ENCODE measurements at places on chromosomes 2 and 18.

DNA sequence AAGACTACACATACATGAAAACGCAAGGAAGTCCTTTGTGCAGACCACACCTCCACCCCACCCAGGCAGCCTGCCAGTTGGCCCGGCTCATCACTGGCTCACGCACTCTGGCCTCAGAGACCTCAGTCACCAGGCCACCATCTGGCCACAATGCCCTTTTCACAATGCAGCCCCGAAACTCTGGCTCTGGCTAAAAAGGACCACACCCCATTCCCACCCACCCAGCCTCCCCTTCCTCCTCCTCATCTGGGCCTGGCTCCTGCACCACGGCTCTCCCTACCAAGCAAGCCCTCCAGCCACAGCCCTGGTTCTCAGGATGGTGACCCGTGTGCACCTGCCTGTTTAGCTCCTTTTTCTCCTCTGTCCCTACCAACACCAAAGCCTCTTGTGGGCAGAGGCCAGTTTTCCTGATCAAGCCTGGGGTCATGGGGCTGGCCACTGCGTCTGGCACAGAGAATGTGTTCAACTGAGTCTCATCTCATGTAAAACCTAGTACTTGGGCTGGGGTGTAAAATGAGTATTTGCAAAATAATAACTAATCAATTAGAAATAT is 7.4 kb downstream of the HDAC4 start:
- DNase-seq, result no peak

DNA sequence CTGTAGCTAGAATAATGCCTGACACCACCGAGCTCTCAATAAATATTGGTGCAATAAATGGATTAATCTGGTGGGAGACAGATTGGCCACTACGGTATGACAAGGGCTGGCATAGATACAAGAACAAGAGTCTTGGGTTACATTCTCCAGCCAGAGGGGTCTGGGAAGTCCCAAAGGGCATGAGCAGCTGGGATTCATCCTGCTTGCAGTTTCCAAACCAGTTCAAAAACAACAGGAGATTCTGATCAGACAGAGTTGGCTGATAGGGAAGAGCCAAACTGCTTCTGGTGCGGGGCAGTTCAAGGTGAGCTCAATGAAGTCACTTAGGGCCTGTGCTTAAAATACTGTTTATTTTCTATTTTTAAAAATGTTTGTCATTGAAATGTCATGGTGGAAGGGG is 266.9 kb downstream of the TNS1 start:
- DNase-seq, result no peak

- DNase-seq, result no peak
Measured at GRCh38 chr2:192971981-192972380, 777.2 kb upstream of the TMEFF2 start.

DNA sequence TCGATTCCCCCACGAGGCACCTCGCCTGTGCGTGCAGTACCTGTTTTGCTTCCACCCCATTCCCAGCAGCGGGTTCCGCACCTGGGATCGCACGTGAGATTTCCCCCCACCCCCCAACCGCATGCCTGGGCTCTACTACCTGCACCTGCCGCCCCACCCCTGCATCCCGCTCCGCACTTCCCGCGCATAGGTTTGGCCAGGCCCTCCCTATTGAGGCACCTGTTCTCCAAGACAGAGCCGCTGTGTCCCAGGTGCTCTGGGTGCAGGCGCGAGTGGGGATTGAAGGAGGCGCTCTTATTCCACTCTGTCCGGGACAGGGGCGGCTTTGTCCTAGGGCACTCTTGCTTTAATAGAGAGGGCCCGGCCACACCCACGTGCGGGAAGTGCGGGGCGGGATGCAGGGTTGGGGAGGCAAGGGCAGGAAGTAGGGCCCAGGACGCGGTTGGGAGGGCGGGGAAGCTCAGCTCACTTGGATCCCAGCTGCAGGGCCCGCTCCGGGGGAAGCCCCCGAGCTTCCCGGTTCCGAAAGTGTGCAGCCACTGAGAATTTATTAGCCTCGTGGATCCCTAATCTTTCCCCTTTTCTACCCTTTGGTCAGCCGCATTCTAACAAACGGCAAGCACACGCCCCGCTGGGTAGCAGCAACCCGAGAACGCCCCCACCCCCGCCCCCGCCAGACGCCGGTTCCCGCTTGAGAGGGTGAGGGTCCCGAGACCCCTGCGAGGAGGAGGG is 670 bp upstream of the MOCOS start:
- no peak for DNase-seq

DNA sequence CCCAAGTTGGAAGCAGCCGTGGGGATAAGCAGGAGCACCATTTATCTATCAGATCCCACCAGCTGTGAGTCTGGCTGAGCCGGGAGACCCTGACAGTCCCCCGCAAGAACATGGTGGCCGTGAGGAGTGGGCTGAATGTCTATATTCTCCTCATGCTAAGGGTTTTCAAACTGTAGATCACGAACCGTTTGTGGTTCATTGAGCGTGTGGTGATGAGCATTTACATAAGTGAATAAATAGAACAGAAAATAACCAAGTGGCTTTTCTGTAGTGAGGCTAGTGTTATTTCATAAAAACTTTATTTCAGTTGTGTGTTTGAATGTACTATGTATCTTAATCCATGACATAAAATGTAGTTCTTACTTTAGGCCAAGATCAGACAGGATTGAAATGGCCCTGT is 190.2 kb upstream of the APCDD1 start:
- DNase-seq, result no peak

DNA sequence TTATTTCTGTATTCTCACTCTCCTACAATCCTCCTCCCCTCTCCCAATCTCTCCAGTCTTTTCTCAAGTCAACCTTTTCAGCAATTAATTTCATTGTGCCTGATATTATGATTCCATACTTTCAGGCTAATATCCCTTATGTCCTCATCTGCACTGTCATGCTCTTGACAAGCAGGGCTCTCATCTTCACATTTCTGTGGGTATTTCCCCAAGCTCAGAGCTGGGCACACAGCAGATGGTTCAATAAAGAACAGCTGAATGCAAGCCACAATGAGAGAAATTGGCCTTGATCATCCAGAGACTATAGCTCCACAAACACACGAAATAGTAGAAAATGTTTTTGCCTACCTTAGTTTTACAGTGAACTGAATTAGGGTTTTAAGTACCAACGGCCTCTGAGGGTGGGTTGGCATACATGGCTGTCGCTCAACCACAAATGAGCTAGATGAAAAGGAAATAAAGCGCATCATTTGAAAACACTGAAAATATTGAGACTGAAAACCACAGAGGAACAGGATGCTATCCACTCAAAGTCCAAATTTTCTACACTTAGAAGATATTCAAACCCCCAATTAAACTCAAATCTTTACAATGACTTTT is 47.5 kb upstream of the STAT1 start:
- DNase-seq, result no peak

DNA sequence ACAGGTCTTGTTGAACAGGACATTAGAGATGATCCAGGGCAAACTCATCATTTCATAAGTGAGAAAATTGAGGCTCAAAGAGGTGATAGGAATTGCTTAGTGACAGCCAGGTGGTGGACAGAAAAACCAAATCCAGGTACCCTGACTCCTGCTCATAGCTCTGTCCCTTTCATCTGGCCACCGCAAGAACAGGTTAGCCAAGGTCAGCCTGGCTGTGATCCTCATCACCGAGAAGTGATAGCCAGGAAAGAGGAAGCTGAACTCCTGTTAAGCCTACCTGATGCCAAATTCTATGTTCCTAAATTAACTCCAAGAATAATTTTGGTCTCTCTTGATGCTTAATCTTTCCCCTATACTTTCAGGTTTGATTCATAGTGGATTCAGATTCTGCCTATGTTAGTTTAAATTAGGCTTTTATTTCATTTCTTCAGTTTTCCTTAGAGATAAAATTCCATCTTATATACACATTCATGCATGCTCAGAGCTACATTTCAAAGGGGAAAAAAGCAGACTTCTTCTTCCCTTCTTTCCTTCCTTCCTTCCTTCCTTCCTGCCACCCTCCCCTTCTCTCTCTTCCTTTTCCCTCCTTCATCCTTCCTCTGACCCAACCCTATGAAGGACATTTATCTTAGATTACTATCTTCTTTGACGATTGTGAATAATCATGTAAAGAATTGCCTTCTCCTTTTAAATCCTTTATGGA is 17.3 kb upstream of the CRIM1 start:
- DNase-seq, result no peak

DNA sequence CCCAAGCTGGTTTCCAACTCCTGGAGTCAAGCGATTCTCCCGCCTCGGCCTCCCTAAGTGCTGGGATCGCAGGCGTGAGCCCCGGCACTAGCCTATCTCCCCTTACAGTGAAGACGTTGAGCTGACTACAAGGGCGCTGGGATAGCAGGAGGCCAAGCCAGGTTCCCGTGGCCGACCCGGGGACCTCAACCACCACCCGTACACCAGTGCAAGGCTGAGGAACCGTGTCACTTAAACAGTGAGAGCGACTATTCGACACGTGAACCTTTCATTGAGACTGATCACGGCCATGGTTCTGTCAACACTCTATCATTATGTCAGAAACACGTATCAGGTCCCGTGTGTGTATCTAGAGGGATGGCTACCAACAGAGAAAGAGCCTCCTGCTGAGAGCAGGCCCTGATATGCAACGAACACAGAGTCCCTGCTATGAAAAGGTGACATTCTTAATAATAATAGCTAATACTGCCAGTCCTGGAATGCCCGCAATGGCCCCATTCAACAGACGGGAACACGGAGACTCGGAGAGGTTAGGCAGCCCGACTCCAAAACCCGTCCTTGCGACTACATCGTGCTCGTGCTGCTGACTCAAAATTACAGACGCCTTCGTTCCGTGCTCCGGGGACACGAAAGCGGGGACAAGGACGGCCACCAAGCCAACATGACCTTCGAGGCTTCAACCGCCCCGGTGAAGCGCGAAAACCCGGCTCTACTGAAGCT is 833 bp downstream of the AFG3L2 start:
- DNase-seq, result no peak

GRCh38 chr2:42569883-42570282 is 1.5 kb downstream of the MTA3 start:
- DNase-seq, result no peak

- DNase-seq, result no peak
Measured at GRCh38 chr18:37397814-37398213, 167.8 kb downstream of the CELF4 start.

- no peak for DNase-seq
Measured at GRCh38 chr2:40457837-40458236, 5.9 kb upstream of the SLC8A1 start.

DNA sequence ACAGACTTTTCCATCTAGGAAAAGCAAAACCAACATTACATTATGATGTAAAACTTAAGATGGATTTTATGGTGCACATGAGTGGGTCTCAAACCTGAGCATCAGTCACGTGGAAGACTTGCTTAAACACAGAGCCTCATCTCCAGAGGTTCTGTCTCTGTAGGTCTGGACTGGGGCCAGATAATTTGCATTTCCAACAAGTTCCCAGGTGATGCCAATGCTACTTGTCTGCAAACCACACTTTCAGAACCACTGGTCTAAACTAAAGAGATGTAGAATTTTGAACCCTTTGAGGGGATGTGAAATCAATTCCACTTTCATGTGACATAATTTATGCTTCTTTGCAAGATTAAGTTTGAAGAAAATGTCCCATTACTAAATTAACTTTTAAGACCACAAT is 522.8 kb downstream of the MBD2 start:
- no peak for DNase-seq

GRCh38 chr2:71592181-71592711 is 138.9 kb downstream of the DYSF start:
- no peak for DNase-seq

GRCh38 chr2:43045866-43046265 is 180.5 kb downstream of the ZFP36L2 start:
- DNase-seq, result no peak

- no peak for DNase-seq
Measured at GRCh38 chr2:48175254-48175653, 269.0 kb upstream of the FBXO11 start.

DNA sequence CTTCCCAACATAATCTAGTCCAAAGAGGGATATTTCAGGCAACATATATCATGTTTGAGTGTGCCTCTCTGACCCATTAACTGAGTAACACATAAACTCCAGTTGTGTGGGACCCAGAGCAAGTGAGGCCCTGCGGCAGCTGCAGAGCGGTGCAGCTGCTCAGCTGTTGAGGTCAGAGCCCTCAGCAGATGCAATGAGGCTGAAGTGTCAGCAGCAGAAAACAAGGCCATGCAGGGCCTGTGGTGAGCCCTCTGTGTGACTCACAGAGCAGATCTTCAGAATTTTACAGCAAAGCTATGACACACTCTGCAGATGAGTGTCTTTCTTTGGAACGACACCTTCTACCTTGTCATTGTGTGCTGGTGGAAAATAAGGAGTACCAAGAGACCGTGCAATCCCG is 168.5 kb downstream of the CBLN2 start:
- DNase-seq, result no peak

DNA sequence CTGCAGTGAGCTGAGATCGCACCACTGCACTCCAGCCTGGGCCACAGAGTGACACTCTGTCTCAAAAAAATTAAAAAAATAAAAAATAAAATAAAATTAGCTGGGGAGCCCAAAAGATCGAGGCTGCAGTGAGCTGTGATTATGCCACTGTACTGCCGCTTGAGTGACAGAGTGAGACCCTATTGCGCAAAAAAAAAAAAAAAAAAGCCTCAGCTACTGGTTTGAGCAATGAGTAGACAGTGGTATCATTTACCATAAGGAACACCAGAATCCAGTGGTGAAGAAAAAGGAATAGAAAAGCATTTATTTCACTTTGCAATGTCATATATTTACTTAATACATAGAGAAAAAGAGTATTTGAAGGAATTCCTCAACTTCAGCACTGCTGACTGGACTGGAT is 3.0 kb downstream of the SAP130 start:
- DNase-seq, result no peak

GRCh38 chr2:152352616-152353015 is 17.6 kb downstream of the FMNL2 start:
- DNase-seq, result no peak

DNA sequence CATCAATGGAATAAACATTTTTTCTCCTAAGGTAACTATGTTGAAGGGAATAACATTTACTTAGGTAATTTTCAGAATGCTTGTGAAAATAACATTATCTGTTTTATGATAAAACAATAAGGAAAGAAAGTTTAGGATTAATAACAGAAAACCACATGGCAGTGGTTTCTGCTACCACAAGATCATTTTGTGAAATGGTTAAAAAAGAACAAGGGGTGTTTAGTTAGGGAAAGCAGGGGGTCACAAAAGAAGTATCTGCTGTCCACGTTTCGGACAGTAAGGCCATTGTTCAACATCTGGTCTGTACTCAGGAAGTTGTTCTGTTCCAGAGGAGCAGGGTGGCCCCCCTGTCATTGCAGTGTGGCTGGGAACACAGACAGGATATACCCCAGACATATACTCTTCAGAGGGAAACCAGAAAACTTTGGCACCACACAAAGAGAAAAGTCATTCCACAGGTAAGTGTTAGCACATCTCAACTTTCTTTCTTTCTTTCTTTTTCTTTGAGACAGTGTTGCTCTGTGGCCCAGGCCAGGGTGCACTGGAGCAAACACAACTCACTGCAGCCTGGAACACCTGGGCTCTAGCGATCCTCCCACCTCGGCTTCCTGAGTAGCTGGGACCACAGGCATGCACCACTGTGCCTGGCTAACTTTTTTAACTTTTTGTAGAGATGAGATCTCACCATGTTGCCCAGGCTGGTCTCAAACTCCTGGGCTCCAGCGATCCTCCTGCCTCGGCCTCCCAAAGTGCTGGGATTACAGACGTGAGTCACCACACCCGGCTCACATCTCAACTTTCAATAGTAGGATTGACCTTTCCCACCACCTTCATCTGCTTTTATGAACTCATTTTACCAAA is 14.8 kb upstream of the ARL5A start:
- no peak for DNase-seq

All from stimulated activated CD8-positive, alpha-beta memory T cell treated with anti-CD3 and anti-CD28 coated beads, Interleukin-15, amount 100 ng/mL, for 24 hours (primary cell).